Stimulated activated CD8-positive, alpha-beta memory T cell treated with anti-CD3 and anti-CD28 coated beads, Interleukin-4, amount 100 ng/mL, for 1 hour (primary cell): ENCODE measurements at places on chromosomes 7 and 10.

DNA sequence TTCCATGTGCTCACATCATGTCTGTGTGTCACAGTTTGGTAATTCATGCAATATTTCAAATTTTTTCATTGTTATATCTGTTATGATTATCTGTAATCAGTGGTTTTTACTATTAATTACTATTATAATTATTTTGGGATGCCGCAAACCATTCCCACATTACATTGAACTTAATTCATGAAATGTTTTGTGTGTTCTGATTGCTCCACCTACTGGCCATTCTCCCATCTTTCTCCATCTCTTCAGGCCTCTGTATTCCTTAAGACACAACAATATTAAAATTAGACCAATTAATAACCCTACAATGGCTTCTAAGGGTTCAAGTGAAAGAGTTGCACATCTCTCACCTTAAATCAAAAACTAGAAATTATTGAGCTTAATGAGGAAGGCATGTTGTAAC, 398.5 kb downstream of the PCDH15 start:
- DNase-seq = no peak

DNA sequence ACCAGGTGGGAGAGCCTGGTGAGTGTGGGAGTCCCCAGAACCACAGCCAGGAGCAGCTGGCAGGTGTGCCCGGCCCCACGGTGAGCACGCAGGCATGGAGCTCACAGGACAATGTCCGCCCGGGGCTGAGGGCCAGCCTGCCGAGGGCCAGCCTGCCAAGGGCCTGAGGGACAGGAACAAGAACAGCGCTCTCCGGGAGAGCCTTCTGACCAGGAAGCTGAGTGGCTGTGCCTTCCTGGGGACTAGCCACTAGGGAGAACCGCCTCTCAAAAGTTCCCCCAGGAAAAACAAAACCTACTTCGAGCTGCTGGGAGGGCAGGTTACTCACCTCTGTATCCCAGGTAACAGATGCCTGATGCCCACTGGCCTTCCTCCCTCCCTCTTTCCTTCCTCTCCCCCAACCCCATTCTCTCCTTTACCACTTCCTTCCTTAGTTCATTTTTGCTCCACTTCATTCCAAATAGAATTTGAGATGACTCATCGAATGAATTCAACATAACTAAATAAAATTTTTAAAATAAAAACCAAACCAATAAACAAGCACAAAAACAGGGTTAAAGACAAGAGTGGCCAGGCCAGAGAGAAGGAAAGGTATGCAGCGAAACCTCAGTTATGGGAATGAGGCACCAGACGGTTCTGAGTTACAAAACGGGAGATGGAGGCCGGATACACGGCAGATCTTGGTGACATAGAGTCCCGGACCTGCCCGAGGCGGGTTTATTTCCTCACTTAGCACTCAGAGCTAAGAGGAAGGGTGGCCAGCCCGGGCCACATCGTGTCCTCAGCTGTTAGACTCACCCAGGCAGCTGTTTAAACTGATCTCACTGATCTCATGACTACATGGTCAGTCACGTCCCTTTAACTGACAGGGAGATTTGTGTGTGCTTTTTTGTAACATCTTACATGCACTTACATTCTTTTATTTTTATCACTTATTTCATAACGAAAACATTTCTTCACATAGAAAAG, 128.5 kb downstream of the TNS3 start:
- no peak for DNase-seq

DNA sequence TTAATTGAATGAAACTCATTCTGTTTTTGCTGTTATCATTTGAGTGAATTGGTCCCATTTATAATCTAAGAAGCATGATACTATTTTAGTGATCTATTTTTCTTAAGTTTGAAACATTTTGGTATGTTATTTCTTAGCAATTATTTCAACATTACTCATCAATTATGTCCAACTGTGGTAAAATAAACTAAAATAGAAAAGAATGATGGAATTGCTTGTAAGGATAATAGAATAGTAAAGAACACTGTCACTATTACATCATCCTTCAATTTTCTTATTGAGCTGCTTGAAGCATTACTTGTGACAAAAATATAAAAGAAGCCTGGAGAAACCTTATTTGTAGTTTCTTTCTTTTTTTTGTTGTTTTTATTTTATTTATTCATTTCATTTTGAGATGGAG, 42.4 kb downstream of the ZNF487 start:
- no peak for DNase-seq

- no peak for DNase-seq
Measured at GRCh38 chr7:158789842-158790241, 39.5 kb downstream of the ESYT2 start.

GRCh38 chr10:55476129-55476528, 675.1 kb upstream of the PCDH15 start:
- no peak for DNase-seq

DNA sequence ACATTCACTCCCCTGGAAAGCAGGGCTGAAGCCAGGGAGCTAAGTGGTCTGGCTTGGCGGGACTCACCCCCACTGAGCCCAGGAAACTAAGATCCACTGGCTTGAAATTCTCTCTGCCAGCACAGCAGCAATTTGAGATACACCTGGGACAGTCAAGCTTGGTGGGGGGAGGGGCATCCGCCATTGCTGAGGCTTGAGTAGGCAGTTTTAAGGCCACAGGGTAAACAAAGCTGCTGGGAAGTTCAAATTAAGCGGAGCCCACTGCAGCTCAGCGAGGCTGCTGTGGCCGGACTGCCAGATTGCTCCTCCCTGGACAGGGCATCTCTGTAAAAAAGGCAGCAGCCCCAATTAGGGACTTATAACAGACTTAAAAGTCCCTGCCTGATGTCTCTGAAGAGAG, 108.2 kb upstream of the FAM13C start:
- DNase-seq = no peak

- DNase-seq = no peak
Measured at GRCh38 chr7:101216860-101217387, 457 bp downstream of the PLOD3 start.

- no peak for DNase-seq
Measured at GRCh38 chr10:94123258-94123995, 129.7 kb downstream of the PLCE1 start.

GRCh38 chr7:140260352-140261104, 83.7 kb upstream of the KDM7A start:
- no peak for DNase-seq

DNA sequence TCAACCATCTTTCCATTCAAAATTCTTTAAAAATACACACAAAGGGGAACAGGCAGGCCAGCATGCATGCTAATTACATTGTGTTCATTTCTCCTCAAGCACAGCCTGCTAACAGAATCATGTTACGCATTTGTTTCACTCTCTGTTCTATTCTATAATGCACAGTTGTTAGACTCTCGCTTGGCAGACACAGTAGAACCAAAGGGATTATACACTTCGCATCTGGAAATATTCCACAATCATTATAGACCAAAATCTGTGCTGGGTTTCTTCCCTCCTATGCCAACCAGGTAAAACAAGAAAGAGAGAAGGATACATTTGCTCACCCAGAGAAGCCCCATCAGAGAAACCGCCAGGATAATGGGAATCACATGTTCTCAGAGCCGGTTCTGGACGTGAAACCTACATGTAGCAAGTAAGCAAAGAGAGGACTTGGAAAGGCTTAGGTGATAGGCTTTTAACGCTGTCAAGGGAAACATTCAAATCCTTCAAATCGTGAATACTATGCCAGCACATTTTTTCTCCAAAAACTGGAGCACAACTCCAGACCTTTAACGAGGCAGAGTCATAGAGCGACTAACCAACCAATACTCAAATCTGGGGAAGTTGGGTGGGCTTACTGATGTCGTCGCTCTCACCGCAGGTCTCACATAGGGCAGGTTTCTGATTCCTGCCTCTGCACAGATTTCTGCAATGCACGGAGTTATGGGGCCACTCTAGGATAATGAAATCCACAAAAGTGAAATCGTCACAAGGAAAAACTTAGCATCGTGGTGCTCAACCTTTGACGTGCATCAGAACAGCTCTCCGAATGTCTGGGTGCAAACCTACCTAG, 380.5 kb upstream of the AUTS2 start:
- no peak for DNase-seq

DNA sequence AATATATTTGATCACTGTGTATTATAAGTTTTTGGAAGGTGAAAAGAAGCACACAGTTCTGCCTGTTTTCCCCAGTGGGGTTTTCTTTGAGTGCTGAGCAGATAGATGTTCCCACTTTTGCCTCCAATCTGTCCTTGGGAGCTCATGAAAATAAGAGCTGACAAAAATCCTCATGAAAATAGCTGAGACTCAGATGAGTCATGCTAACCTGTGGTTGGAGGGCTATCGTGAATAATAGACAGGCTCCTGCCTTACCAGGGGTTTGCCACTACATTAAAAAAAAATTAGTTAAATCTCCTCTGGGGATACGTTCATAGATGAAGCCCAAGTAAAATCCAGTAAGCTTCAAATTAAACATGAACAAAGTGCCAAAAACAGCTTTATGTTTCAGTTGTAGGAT, 10.9 kb upstream of the AOAH start:
- DNase-seq = no peak

DNA sequence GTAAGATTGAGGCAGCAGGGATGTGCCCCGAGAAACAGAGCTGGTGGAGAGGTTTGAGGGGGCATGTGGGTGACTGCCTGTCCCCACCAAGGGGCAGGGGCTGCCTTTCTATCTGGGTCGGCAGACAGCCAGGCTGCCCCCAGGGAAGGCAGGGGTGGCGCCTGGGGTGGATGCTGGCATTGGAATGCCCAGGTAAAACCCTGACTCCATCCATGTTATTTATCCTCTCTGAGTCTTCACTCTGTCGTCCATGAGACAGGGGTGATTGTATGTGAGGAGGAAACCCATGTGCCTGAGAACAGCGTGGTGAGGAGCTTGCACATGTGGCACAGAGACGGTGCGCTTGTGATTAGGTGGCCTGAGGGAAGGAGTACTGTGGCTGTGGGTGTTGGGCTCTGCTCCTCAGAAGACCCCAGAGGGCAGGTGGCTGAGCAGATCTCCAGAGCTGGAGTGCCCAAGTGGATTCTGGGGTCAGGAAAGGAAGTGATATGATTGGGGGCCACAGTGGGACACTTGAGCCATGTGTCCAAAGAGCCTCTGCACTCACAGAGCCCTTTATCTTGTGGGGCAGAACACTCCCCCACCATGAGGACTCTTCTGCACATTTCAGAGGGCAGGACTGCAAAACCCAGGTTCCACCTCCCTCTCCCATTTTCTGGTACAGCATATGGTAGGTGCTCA, 100.4 kb upstream of the RET start:
- DNase-seq = no peak
